DMS 273 treated with DMSO at 0.1 percent for 48 hours (cell line): ENCODE measurements at places on chromosomes 16 and 17.

DNA sequence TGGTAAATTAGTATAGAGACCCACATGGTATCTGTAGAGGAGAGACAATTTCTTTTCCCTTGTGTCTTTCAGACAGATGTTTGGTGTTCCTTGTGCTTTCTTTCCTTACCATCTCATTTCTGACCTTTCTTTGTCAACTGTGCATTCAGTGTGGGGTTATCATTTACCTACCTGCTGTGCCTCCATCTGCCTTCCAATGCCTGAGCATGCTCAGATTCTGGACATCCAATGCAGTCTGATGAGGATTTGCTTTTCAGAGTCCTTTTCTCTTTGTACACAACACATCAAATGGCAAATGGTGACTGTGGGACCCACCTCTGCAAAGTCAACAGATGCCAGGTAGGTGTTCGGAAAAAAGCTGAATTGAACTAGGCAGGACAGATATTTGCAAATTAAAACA, 364.8 kb downstream of the CA10 start:
- DNase-seq, result peak; percentile 29

DNA sequence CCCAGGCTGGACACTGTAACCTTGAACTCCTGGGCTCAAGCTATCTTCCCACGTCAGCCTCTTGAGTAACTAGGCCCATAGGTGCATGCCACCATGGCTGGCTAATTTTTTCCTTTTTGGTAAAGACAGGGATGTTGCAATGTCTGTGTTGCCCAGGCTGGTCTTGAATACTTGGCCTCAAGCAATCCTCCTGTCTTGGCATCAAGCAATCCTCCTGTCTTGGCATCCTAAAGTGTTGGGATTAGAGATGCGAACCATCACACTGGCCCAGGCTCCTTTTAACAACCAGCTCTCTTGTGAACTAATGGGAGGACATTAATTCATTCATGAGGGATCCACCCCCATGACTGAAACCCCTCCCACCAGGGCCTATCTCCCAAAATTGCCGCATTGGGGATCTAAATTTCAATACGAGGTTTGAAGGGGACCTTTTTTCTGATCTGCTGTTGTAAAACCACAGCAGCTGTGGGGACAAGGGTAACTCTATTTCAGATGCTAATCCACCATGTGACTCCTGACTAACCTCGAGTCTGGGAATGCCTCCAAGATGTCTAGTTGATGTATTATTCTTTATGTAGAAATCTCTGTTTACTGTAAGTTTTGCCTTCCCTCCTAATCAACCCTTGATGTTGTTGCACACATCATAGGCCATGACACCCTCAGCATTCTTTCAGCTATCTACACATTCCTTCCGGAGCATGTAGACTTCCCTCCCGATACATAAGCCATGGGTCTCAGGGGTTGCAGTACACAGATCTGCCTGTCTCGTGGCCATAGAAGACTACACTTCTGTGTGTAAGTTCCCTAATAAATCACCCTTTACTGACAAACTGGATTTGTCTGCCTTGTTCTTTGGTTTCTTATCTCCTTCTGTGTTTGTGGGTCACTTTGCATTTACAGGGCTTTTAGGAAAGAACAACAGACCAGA, 37.6 kb downstream of the RNF112 start:
- DNase-seq, result no peak

DNA sequence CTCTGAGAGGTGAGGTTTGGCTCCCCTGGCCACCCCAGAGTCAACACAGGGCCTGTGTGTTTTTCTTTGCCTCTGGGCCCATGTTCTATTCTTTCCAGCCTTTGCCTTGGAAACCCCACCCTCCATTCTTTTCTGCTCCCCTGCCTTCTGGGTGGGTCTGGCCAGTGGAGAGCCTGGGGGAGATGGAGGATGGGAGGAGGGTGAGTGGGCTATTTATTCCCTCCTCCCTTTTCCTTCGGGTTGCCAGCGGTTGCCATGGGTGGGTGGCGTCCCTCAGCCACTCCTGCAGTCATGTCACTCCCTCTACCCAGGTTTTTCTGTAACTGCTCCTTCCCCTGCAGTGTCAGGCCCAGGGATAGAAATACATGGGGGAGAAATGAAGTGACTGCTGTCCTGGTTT, 15.5 kb downstream of the CMIP start:
- DNase-seq, result no peak

GRCh38 chr16:48495303-48495702, 110.1 kb upstream of the SIAH1 start:
- no peak for DNase-seq

- DNase-seq, result no peak
Measured at GRCh38 chr16:3174618-3175148, 13.3 kb upstream of the OR1F1 start.

DNA sequence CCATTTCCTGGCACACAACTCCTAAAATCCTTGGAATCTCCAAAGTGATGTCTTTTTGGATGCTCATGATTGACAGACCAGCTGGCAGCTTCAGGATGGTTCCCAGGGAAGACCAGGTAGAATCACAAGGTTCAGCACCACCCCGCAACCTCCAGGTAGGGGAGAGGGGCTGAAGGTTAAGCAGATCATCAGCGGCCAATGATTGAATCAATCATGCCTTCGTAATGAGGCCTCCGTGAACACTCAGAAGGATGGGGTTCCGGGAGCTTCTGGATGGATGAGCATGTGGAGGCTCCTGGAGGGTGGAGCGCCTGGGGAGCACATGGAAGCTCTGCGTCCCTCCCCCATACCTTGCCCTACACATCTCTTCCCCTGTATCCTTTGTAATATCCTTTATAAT, 185.9 kb downstream of the SEC14L1 start:
- no peak for DNase-seq

GRCh38 chr17:1752425-1753262, 9.2 kb upstream of the SERPINF1 start:
- no peak for DNase-seq

- no peak for DNase-seq
Measured at GRCh38 chr17:80316431-80316830, 55.8 kb downstream of the RNF213 start.

GRCh38 chr17:27540318-27541101, 84.3 kb downstream of the KSR1 start:
- DNase-seq, result no peak

DNA sequence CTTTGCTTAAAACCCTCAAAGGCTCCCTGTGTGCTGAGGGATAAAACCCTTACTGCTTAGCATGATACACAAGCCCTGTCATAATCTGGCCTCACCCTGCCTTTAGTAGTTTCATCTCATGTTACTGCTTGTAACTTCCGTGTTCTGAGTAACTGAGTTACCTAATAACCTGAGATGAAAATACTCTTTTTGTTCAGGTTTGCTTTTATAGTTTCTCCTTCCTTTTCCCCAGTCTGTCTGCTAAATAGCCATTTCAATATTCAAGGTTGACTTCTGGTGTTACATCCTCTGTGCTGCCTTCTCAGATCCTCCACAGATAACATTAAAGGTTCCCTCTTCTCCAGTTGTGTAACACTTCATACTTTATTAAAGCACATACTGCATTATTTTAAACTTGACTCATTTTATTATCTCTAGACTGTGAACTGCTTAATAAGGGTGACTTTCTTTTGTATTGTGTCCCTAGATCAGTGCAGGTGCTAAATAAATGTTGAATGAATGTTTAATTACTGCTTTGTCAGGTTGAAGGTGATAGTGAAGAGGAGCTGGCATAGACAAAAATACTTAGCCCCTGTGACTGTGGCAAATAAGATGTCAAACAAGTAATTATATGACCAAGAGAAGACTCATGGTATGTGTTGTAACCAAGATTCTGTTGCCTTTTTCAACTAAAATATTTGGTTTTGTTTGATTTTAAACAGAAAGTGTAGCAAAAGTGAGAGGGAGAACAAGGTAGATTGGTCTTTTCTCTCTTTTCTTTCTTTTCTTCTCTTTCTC, 47.8 kb downstream of the NFAT5 start:
- DNase-seq, result no peak

DNA sequence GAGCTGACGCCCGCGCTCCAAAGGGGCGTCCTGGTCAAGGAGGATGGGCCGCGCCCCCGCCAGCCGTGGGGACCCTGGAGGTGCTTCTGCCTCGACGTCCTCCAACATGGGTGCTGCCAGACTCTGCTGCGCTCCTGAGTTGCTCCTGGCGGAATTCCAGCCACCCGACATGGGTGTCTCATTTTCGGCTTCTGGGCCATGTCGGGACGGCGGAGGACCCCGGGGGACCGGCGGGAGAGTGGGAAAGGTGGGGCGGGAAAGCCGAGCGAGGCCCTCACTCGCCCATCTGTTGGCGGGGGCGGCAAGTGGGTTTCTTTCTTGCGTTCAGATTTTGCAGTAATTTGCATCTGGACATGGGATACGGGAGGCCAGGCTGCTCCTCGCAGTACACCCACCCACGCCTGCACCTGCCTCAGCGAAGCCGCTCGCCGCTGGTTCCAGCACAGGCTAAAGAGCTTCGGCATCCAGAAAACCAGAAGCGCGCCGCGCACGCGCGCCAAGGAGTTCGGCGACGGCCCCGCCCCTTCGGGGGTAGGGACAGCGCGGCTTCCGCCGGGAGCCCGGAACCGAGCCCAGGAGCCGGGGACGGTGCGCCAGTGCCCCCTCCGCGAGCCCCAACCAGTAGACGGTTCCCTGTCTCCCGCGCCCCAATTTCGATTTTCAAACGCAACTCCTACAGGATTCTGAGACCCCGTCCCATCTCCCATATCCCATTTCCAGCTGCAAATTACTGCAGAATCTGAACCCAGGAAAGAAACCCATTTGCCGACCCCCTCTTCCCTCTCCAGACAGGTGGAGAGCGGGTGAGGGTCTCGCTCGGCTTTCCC, at the start of gene ARMC7:
Gene ARMC7 (plus strand): TSS at position 563 of the 827 bp plus-strand sequence. CDS start 320 bp downstream, outside the sequence.
- DNase-seq, result peak; percentile 60

GRCh38 chr16:81740169-81740568, 38.9 kb upstream of the PLCG2 start:
- DNase-seq, result no peak

- no peak for DNase-seq
Measured at GRCh38 chr17:81012574-81013447, 21.2 kb downstream of the CHMP6 start.

DNA sequence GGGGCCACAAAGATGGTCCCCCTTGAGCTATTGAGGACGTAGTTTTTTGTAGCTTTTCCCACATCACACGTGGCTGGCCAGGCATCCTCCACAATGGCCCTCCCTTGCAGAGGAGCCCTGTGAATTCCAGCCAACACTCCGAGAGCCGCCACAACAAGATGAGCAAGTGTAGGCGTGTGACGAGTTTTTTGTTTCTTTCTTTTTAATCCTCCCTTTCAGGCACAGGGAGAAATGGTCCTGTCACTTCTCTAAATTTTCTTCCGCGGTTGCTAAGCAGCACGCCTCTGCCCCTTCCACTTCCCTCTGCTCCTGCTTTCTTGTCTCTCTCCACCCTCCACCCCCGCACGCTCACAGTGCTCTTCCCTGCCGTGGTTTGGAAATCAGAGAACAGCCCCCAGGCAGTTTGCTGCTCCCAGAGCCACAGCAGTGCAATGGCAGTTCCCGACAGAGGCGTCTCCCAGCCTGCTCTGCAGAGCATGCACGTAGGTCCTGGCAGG, 68.0 kb upstream of the MRTFB start:
- DNase-seq, result peak; percentile 22

GRCh38 chr17:16942141-16943031, 29.5 kb downstream of the TNFRSF13B start:
- DNase-seq, result no peak

GRCh38 chr17:58189436-58190146, 2.9 kb upstream of the EPX start:
- DNase-seq, result no peak

DNA sequence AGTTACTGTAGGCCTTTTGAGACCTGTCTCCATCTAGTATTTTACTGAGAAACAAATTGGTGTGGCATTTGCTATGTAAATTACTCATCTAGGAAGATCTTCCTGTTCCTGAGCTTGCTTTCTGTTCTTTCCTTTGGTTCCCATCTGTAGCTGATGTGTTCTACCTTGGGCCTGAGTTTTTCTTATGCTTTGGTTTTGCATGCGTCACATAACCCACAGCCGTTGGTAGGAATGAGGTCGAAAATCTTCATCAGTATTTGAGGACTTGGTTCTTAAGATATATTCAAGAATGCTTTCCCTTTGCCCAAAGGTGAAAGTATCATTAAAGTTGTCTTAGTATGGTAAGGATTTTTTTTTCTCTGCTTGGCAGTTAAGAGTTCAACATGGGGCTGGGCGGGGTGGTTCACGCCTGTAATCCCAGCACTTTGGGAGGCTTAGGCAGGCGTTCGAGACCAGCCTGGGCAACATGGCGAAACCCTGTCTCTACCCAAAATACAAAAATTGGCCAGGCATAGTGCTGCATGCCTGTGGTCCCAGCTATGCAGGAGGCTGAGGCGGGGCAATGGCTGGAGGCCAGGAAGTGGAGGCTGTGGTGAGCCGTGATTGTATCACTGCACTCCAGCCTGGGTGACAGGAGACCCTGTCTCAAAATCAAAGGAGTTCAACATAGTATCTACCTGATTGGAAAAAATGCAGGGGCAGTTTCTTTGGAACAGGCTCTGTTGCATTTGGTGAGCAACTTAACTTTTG, 28.8 kb downstream of the IST1 start:
- no peak for DNase-seq

DNA sequence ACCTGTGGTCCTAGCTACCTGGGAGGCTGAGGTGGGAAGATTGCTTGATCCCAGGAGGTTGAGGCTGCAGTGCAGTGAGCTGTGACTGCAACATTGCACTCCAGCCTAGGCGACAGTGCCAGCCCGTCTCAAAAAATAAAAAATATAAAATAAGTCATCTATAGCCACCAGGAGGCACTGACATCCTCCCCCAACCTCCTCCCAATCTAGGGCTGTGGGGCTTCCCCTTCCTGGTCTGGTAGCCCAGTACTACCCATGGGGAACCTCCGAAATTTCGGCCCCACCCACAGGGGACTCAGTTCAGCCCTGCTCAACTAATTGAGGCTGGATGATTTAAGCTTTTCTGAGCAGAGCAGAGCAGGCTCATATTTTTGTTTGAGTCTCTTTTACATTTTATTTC, 3.2 kb downstream of the ZSCAN10 start:
- no peak for DNase-seq

GRCh38 chr17:28509789-28510188, 3.6 kb downstream of the FOXN1 start:
- DNase-seq, result no peak

DNA sequence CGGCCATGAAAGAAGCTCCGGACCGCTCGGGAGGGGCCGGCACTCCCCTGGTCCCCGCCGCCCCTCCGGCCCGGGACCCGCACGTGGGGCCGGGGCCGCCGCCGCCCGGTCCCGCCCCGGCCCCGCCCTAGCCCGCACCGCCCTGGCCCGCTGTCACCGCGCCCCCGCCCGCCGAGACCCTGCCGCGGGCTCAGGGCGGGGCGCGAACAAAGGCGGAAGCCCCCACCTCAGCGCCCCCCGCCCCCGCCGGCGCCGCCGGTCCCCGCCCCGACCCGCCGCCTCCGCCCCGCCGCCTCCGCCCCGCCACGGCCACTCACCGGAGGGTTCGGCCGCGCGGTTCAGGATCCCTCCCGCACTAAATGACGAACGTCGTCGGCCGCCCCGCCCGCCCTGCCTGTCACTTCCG, at the start of gene ARHGDIA:
Gene ARHGDIA (minus strand): TSS at position 357 of the 406 bp plus-strand sequence. CDS start 1,407 bp downstream, outside the sequence.
- DNase-seq, result no peak

- no peak for DNase-seq
Measured at GRCh38 chr17:3556916-3557767, 470 bp downstream of the TRPV3 start.

GRCh38 chr16:4574919-4575705, 19.0 kb downstream of the C16orf96 start:
- no peak for DNase-seq

GRCh38 chr17:802901-803881, 21.0 kb downstream of the MRM3 start:
- no peak for DNase-seq

- DNase-seq, result no peak
Measured at GRCh38 chr16:75074920-75075687, 41.5 kb downstream of the LDHD start.

- peak; percentile 59 for DNase-seq
Measured at GRCh38 chr17:32625971-32626370, 139.2 kb downstream of the CDK5R1 start.
